H54 (cell line): ENCODE measurements at places on chromosomes 1 and 21.
A peak's percentile ranks its signal among the peaks of the same experiment; 100 is the strongest.

DNA sequence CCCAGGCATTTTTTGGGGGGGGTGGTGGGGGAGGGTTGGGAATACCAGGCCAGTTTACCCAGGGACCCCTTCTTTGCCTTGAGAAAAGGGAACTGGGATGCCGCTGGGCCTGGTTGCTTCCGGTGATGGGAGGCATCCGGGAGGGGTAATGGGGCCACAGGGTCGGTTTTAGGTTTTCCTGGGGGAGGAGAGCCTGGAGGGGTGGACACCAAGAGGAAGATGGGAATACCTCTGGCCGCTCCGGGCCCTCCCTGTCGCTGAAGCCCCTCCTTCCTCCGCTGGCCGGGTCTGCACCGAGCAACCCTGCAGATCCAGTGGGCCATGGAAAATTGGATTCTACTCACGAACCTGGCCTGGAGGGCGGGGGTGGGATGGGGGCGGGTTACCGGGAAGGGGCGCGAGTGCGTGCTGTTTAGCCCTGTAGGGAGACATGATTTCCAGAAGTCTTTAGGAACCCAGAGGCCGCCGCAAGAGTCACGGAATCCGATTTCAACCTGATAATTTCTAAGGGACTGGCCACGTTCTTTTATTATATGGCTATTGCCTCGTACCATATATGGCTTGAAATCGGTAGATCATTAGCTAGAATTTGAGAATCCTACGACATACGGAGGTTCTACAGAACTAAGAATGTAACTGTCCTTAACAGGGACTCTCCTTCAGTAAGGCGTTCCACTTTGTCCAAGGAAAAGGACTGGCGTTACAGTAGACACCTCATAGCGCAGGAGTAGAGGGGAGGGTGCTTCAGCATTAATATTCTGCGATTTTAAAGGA is 749 bp downstream of the AKIRIN1 start:
- DNase-seq: peak; percentile 34

- DNase-seq: no peak
These were observed 51.3 kb downstream of the NFASC start for GRCh38 chr1:204921855-204922516.

DNA sequence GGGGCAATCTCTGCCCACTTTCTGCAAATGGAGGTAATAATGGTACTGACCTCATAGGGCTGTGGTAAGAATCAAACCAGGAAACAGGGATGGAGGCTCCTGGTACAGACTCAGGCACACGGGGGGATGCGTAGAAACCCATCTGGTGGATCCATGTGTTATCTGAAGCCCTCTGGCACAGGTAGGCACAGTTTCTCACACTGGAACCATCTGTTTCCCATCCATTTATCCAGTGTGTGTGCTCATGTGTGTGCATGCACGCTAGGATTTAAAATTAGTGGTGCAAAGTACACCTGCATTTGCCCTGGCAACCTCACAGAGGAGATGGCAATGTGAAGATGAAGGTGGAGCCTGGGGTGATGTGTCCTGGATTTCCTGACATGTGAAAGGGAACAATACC is 103.3 kb downstream of the RAVER2 start:
- no peak for DNase-seq

- DNase-seq: no peak
These were observed 171.7 kb downstream of the NFIA start for GRCh38 chr1:61253912-61254633.

- no peak for DNase-seq
These were observed 247.9 kb downstream of the GRIK1 start for GRCh38 chr21:29691616-29692491.

GRCh38 chr21:18430341-18430740 is 26.8 kb upstream of the TMPRSS15 start:
- DNase-seq: no peak

DNA sequence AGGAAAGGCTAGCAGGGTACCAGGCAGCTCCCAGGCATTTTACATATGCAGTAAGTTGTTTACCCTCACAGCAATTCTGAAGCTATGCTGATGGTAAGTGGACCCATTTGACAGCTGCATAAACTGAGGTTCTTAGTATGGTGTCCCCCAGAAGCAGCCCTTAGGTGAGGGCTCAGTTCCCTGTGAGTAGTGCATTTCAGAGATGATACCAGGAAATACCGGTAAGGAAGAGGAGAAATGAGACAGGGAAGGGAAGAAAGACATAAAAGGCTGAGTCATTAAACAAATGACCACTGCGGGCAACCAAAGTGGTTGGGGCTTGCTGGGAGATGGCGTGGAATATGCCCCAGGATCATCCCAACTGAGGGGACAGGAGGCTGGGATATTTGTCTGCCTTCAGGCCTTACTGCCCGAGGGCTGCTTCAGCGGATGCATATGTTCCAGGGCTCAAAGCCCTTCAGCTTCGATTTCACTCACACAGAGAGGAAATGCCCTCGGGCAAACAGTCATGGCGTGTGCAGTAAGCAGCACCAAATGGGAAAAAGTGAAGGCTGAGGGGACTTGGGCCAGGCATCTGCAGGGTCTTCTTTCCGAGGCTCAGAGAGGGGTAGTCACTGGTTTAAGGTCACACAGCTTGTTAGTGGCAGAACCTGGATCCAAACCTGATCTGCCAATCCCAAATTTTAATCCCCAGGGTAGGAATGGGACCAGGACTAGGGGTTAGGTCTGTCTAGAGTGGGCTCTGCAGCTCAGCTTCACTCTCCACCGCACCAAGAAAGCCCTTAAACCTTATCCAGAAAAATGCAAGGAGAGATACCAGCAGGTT is 133.7 kb upstream of the RUNX3 start:
- peak; percentile 42 for DNase-seq

GRCh38 chr1:243884603-243885002 is 34.6 kb upstream of the AKT3 start:
- no peak for DNase-seq

- no peak for DNase-seq
These were observed 17.1 kb upstream of the XPR1 start for GRCh38 chr1:180614730-180615129.

- peak; percentile 54 for DNase-seq
These were observed 9.2 kb downstream of the SFT2D2 start for GRCh38 chr1:168234846-168235547.

GRCh38 chr1:23394181-23394580 is 24.5 kb upstream of the ZNF436 start:
- DNase-seq: no peak

DNA sequence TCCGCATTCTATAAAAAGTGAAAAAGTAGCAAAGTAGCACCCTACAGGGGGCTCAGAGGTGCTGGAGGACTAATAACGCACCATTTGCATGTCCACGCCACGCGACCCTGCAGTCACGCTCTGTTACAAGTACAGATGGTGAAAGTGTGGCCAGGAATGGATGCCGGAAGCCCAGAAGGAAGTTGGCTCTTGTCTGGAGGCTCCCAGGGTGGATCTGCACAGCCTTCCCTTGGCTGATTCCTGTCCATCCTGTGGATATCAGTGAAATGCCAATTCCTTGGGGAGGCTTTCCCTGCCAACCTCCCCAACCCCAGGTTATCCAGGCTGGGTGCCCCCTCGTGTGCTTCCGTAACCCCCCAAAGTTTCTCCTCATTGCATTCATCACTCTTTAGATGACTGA is 396.8 kb downstream of the KIF26B start:
- DNase-seq: no peak

- no peak for DNase-seq
These were observed 119.1 kb downstream of the RRAGC start for GRCh38 chr1:38740487-38740886.

GRCh38 chr1:119008483-119009311 is 20.6 kb upstream of the TBX15 start:
- peak; percentile 39 for DNase-seq

DNA sequence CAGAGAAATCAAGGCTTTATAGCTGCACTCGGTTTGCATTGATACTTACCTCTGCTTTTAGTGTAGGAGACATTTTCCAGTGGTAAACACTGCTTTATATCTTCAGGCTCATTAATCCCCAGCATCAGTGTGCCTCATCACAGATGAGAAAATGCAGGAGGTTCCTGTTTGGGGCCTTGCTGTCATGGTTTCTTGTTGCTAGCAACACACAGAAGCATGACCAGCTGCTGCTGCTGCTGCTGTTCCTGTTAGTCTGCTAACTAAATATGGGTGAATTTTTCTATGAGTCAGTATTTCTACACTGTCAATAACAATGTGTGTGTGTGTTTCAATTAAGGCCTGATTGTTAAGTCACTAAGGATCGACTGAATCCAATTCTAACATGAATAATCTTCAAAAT is 85.8 kb upstream of the RGS1 start:
- DNase-seq: no peak

- DNase-seq: no peak
These were observed 43.5 kb downstream of the OPRD1 start for GRCh38 chr1:28855469-28855951.

- DNase-seq: no peak
These were observed 14.4 kb downstream of the CNN3 start for GRCh38 chr1:94912263-94913184.

GRCh38 chr1:40663324-40664166 is 1.9 kb downstream of the RIMS3 start:
- no peak for DNase-seq

DNA sequence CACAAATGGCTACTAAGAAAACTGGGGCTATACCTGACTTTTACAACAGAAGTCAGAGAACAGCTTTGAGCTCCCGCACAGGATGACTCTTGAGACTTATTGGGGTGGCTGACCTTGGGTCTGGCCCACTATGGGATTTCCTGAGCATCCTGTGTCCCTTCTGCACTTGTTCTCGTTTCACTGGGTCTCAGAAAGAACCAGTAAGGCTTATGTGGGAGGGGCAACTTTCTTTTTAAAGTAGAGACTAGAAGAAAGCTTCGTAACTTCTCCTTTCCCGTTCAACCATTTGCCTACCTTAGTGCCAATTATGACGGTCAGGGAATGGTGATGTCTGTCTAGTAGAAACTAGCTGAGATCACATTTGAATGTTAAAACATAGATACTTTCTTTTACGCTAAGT is 59.5 kb upstream of the C1orf105 start:
- no peak for DNase-seq

DNA sequence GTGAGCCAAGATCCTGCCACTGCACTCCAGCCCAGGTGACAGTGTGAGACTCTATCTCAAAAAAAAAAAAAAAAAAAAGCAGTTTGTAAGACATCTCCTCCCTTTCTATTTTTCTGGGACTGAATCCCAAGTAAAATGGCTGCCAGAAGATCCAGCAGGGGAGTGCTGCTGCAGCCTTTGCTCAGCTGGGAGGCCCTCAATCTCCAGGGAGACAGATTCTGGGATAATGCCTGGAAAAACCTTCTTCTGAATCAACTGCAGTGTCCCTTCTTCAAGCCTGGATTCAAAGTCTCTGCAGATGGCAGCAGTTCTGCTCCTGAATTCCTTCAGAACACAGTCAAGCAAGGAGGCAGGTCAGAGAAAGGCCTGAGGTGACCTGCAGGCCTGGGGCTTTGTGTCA is 191.0 kb upstream of the NRIP1 start:
- DNase-seq: no peak

- DNase-seq: no peak
These were observed 64.0 kb downstream of the PRDM2 start for GRCh38 chr1:13763991-13764390.

GRCh38 chr1:46719689-46720088 is 775 bp upstream of the EFCAB14 start:
- DNase-seq: no peak
